ENCODE measurements at places on chromosomes 7 and 10.

- DNase-seq, result no peak
Observed at GRCh38 chr7:107870427-107871000, 20.5 kb upstream of the DLD start.

- no peak for DNase-seq
Observed at GRCh38 chr10:34244756-34245484, 570.2 kb downstream of the PARD3 start.

DNA sequence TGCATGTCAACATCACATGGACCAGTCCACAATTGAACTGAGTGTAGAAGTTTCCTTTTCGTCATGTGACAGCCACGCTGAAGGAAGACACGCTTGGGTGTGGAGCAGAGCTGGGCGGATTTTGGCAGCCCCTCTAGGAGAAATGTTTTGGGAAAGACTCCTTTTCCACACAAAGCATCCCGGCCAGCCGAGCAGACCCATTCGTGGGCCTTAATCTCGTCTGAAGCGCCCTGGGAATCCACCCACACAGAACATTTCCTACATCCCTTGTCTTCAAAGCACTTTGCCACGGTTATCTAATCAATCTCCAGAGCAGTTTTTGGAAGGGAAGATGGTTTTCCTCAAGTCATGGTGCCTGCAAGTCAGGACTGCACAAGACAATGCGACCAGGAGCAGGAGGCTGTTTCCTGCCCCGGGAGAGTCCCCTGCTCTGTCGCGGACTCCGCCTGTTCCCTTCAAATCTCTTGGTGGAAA lies 8.4 kb upstream of the IFT22 start:
- no peak for DNase-seq

- DNase-seq, result no peak
Observed at GRCh38 chr10:114754445-114755320, 66.9 kb upstream of the FHIP2A start.

DNA sequence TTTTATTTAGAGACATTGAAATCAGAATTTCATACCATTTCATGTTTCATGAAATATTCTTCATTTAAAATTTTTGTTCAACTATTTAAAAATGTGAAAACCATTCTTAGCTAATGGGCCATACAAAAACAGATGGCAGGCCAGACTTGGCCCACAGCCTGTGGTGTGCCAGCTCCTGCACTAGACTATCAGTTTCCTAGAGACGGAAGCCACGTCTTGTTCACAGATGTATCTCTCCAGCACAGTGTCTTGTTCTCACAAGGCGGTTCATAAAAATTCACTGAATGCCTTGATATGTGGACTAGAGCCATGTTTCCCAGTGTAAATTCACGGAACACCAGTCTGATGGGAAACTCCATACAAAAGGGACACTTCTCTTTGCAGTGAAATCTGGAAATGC lies 216.0 kb downstream of the KCNMA1 start:
- no peak for DNase-seq

- peak; percentile 74 for DNase-seq
Observed at GRCh38 chr10:73744664-73744975, 448 bp downstream of the SEC24C start.

DNA sequence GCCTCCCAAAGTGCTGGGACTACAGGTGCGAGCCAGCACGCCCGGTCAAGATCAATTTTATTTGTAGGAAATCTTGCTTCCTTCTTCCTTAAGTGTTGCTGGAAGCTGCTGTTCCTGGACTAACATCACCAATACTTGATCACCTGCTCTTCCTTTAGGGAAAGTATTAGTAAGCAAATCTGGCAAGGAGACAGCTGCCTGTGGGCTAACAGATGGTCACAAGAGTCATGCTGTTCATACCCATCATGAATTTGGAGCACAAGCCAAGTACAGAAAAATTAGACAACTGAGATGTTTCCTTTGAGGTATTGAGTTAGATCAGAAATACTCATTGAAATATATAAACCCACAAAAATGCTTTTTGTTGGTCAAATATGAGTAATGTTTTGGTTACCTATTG lies 27.9 kb downstream of the BAIAP2L1 start:
- no peak for DNase-seq

DNA sequence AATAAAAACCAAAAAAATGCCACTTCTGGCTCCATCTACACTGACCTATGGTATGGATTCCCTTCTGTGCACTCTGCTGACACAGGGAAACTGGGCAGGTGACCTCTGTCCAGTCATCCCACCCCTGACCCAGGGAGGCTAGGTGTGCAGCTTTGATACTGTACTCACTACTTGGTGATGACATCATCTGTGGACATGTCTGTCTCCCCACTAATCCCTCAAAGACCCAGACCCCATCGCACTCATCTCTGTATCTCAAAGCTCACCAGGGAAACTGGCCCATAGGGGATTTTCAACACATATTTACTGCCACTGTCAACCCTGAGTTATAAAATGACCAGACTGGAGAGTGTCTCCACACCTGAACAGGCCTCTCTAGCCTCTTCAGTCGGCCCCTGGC lies 10.6 kb downstream of the SGMS1 start:
- no peak for DNase-seq

DNA sequence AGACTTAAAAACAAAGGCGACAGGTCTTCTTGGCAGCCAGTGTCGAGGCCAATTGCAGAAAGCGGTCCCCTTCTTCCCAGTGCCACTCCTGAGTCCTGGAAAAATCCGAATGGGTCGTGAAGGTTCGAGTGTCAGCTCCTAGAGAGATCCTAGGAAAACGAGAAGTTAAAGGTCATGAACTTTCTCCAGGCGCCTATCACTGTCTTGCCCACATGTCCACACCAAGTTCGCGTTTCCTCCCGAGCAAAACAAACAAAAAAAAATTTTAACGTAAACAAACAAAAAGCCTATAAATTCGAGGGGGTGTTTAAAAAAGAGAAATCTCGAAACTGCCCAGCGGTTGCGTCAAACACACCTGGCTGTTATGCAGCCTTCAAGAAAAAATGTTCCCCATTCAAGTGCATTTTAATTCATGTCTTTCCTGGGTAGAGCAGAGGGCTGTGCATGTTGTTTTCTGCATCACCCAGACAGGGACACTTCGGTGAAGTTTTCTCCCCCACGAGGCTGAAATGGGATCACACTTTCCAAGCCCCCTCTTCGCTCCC lies 1.5 kb downstream of the ARHGAP21 start:
- no peak for DNase-seq

DNA sequence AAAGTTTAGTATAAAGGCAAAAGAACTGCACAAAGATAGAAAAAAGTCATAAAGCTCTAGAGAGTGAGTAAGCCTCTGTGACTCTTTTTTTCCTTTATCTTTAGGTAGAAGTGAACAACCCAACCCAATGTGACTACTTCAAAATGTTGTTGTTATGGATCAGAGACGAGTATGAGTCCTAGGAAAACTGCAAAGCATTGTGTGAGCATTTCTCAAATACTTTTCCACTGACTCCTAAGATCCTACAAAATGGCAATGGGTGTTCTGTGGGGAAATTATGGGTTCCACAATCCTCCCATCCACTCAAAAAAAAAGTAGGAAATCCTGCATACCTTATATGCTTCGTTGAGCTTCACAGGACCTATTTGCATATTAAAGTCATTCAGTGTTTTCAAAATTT lies 177.1 kb downstream of the DGKI start:
- peak; percentile 37 for DNase-seq

GRCh38 chr7:92076509-92076908 lies 57.8 kb downstream of the CYP51A1 start:
- DNase-seq, result no peak

GRCh38 chr7:84997626-84998025 lies 189.2 kb downstream of the SEMA3D start:
- DNase-seq, result no peak

- no peak for DNase-seq
Observed at GRCh38 chr7:4020086-4020485, 662.0 kb upstream of the FOXK1 start.

DNA sequence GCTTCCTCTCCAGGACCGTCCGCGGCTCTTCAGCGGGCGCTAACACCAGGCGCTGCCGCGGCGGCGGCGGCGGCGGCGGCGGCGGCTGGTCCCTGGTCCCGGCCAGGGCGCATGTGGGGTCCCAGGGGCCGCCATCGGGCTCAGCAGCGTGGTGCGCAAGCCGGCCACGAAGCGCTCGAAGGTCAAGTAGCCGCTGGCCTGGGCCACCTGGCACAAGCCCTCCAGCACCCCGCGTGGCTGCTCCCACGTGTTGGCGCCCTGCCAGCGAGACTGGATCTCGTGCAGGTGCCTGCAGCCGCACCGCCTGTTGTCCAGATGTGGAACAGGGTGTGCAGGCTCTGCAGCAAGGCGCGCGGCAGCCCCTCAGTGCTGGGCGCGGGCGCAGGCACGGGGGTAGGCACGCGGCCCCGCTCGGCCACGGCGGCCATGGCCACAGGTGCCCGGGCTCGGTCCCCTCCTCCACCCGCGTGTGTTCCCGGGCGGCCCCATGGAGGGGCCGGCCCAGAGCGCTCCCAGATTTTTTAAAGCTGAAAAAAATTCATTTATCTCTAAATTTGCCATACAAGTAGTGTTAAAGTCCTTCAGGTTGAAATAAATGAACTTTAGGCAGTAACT lies 884.2 kb upstream of the ZNF722 start:
- DNase-seq, result no peak

DNA sequence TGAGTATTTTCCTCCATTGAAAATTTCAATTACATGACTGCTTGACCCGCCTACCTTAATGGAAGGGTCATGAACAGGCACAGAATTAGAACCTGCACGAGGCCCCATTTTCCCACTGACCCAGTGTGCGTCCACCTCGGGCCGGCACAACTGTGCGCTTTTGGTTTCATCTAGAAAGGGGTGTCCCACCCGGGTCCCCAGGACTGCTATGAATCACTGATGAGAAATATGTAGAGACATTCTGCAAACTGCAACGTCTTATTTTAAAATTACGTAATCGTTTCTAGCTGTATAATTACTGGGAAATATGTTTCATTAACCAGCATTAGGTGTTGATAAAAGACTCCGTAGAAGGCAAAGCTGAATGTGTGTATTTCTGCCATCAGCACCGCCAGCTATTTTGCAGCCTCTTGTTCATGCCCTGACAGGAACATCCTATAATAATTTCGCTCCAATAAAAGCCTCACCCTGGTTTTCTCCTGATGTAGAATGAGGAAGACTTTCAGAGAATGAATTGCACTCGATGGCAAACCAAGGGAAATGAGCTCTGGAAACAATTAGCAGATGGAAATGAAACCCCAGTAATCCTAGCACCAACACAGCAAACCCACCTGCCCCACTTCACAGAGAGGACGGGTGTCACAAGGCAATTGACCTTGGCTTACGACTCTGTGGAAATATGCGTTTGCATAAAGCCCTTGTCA lies 562.1 kb downstream of the DNAJB6 start:
- DNase-seq, result no peak

GRCh38 chr10:48577158-48577557 lies 27.7 kb downstream of the ARHGAP22 start:
- DNase-seq, result no peak

- DNase-seq, result peak; percentile 34
Observed at GRCh38 chr7:105016709-105017656, 3.0 kb downstream of the KMT2E start.

DNA sequence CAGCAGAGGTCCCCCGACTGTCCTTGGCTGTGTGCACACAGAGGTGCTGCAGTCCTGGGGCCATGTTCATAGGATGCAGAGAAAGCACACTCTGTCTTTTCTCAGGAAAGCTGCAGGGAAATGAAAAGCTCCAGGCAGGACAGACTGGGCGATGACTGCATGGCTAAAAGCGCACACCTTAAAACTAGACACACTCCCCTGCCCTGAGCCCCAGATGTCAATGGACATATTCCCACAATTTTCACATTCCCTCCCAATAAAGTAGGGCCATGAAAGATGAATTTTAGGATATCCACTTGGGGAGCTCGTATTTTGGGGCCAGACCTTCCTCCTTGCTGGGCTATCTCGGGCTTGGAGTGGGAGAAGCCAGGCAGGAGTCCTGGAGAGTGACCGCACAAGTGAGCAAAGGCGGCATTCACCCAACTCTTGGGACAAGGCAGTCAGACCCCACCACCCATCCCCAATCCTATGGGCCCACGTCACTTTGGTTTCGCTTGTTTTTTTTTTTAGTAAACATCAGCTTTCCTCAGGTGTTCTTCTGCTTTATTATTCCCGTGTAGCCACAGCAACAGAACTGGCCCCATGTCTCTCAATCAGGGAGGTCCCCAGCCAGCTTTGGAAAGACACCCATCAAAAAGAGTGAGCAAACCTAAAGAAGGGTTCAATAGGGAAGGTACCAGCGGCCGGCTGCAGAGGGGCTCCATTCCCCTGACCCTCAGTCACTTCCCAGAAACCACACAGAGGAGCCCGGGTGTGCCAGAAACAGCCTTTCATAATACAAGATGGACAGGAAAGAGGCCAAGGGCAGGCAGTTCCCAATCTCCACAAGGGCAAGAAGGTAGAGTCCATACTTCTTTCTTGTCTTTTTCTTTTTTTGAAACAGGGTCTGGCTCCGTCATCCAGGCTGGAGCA lies 12.7 kb downstream of the GPRIN2 start:
- DNase-seq, result no peak

DNA sequence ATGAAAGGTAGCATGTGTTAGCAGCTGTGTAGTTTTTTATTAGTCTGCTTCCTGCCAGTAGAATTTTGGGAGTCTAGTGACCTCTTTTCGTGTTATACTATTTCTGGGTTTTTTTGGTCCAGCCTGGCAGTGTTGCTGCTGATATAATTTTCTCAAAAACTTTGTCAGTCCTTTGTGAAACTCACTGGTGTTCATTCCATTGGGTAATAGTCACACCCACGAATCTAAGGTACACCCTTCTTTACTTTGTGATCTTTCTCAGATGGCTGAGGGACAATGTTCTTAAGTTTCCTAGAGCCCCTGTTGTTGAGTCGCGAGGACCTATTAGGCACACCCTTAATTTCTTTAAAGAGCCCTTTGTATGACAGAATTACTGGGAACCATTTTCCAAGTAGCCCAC lies 52.3 kb downstream of the TPST1 start:
- no peak for DNase-seq

DNA sequence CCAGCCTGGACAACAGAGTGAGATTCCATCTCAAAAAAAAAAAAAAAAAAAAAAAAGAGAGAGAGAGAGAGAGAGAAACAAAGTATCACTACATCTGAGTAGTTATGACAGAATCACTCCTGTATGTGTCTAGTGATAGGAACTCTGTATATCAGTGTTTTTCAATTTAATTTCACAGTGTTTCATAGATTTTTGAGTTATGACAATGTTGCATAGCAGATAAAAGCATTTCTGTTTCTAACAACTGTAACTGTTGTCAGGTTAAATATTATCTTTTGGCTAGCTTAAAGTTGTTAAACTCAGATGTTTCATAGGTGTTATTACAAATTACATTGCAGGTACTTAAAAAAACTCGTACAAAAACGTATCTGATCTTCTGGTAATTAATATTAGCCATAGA lies 60.3 kb downstream of the PLXDC2 start:
- DNase-seq, result no peak

DNA sequence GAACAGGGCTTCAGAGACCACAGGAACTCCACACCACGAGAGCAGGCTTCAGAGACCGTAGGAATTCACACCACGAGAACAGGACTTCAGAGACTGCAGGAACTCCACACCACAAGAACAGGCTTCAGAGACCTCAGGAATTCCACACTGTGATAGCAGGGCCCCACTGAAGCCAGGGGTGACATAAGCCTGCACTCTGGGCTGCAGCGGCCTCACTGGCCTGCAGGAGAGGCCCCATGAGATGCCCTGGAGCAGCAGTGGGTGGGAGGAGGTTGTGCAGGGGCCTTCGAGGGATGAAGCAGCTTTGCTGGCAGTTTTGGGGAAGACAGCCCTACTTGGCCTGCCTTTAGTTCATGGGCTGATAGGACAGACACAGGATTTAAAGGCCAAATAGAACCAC lies 614.7 kb downstream of the PTPRN2 start:
- DNase-seq, result no peak

- DNase-seq, result no peak
Observed at GRCh38 chr10:62175251-62175650, 93.4 kb downstream of the RTKN2 start.
